H1 (cell line): ENCODE measurements at places on chromosomes 6 and 20. TPM values are rescaled to one million over a fixed set of nuclear protein-coding genes. Genes with fewer than 3 reads are reported as not detected.

The HDGFL1 gene
- not detected in 2 replicates for polyA plus RNA-seq

The RIPPLY2 gene
- 1.3 and 1.5 TPM in 2 replicates for polyA plus RNA-seq

The NKX2-4 gene
- 0.12 and 0.19 TPM in 2 replicates for polyA plus RNA-seq

The OR2H1 gene
- not detected in 2 replicates for polyA plus RNA-seq

The TAAR2 gene
- not detected in 2 replicates for polyA plus RNA-seq
